Stimulated activated CD4-positive, alpha-beta T cell treated with anti-CD3 and anti-CD28 coated beads, Interleukin-1b, Interleukin-23, amount 100 ng/mL, for 1 hour (primary cell): ENCODE measurements at places on chromosomes 5 and 9.

DNA sequence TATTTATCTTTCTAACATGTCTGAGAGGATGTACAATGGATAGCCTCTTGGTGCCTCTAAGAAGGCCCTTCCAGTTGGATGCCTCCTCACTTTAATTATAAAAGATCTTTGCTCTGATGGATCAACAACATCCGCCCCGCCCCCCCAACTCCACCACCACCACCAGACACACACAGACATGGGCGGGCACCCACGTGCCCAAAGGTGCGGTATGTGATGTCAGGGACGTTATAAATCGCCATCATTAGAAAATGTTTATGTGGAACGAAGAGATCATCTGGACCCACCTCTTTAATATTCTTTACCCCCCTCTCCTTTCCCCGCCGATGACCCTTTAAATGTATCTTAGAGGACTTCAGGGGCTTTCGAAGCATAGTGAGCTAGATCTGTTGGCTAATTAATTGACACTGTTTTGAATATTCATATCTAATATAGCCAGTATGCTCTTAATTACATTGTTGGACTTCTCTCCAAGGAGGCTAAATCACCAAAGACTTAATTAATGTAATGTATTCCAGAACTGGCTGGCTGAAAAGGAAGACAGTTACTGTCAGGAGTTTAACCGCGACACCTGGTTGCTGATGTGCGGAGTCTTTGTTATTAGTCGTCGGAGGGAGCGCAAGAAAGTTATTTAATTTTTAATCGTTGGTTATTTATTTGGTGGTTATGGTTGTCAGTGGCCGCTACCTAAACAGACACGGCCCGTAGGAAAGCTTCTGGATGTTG, 6.1 kb upstream of the FOXB2 start:
- no peak for DNase-seq

DNA sequence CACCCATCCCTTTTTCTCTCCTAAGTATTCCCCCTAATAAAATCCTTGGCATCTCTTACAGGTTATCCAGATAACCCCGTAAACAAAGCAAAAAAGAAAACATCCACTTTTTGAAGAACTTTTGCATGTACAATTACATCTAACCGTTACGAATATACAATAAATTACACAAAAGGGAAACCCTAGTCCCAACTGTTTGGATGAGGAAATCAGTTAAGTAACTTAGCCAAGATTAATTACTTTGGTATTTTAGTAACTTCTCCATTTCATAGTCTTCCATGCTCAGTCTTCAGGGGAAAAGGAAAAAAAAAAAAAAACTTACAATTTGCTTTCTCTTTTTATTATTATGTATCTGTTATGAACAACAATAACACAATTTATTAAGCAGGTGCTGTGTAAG, 212.9 kb downstream of the ACTL7B start:
- DNase-seq = no peak

DNA sequence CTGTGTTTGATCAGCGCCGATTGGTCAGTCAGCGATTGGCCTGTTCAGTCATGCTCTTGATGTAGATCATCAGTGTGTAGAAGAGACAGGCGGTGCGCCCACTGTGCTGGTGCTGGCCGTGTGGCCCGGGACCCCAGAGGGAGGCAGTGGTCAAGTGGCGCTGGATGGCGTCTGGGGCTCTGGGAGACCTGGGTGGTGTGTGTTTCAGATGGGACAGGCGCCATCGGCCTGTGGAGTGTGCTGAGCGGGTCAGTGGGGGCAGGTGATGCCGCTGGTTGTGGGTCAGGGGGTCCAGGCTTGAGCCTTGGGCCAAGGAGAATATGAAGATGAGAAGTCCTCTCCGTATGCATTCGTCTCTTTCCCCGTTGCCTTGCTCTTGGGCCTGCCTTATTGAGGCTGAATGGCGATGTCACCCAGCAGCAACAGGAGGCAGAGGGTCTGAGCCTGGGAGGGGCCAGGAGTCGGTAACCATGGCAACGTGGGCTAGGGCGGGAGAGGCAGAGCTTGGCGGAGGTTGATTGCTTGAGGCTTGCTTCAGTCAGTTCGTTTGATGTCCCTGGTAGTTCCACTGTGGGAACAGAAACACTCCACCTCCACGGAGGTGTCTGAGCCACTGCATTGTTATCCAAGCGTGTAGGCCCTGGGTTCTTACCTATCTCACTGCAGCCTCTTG, 117.8 kb upstream of the CACNA1B start:
- no peak for DNase-seq

DNA sequence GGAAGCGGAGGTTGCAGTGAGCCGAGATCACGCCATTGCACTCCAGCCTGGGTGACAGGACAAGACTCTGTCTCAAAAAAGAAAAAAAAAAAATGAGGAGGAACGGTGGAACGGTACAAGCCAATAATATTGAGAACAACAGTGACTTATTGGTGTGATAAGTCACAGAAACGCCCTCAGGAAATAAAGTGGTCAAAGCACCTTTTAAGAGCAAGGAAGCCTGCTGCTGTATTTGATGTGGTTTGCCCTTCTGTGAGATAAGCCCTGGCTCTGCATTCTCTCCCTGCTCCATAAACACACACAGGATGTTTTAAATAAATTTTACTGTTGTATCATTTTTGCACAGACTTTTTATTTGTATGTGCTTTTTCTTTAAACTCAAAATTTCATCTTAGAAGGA, 269.9 kb upstream of the MSX2 start:
- DNase-seq = no peak

DNA sequence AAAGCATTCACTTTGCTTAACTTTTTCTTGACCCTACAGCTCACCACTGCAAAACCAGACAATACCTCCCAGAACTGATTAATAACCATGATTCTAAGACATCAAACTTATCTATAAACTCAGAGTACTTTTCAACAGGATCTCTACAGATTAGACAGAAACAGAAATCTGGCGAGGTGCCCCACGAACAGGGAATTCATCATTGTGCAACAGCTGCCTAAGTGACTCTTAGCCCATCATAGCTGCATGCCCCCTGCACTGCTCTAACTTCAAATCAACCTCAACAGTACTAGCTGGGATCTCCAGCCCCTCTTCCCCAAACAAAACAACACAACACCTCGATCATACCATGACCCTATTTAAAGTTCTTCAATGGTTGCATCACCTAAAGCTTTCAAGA, 16.1 kb upstream of the COL23A1 start:
- DNase-seq = no peak

DNA sequence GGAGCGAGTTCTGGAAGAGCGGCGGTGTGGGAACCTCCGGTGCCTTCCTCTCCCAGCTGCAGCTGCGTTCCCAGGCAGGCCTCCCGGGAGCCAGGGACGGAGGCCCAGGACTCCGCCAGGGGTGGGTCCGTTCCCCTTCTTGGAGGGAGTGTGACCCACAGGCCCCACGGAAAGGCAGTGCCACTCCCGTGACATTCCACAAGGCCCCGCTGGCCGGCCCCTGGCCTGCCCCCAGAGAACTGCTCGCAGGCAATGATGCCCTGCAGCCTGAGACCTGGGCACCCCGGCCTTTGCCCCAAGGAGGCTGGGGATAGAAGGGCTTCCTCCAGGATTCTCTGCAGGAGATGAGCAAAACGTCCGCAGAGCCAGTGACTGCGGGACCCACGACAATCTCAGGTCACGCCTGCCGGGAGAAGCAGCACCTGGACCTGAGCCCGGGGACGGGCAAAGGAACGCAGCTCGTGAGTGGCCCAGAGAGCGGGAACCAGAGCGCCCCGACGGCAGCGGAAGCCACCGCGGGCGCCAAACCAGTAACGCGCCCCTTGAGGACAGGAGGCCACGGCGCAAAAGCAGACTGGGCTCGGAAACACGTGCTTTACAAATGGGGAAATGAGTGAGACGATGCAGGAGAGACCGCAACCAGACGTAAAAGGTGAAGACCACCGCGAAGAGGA, 9.3 kb downstream of the OBP2B start:
- DNase-seq = no peak

- no peak for DNase-seq
Observed at GRCh38 chr9:95609426-95609825, 92.7 kb upstream of the PTCH1 start.

DNA sequence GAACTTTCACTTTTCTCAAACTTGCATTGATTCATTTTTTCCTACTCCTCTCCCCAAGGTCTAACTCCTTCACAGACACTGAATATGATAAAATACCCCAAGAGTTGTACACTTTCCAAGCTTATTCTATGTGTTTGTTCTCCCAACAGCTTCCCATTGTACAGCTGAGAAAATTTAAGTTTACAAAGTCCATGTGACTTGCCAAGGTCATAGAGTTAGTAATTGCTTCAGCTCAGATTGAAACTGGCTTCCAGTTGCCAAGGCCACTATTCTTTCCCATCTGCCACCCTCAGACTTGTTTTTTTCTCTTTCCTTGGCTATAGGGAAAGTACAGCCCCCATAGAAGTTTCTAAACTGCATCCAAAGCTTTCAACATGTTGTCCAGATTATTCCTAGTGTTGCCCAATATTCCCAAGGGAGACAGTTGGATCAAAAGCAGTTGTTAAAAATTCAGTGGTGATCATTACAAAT, 34.8 kb downstream of the TNFSF8 start:
- no peak for DNase-seq

DNA sequence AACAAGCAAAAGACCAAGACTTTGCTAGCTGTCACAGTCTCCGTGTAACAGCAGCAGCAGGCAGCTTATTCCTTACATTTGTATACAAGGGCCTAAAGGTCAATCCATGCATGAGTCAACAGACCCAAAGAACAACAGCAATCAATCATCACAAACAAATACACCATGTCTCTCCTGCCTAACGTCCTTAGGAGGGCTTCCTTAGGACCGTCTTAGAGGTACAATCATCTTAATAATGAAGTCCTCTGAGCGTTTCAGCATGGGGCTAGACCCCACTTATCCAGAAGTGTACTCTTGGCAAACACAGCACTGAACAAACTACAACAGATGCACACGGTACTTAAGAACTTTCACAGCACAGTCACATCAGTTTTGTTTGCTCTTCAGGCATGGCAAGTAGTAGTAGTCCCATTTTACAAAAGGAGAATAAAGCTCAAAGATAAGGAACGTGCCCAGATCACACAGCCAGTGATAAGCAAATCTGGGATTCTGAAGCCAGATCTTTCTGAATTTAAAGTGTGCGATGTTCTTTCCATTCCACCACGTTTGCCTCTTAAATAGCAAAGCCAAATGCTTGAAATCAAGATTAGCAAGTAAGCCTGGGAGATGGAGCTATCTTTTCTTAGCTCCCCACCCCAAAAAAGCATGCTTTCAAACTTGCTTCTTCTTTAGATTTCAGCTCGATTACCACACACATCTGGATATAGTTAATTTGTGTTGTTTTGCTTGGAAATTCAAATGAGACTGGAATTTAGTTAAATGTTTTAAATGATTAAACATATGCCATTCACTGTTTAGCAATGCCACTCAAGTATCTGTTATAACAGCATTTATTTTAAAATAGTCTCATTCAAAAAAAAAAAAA, 24.2 kb downstream of the PSMB7 start:
- DNase-seq = no peak

- DNase-seq = no peak
Observed at GRCh38 chr9:122065923-122066629, 27.0 kb downstream of the TTLL11 start.

DNA sequence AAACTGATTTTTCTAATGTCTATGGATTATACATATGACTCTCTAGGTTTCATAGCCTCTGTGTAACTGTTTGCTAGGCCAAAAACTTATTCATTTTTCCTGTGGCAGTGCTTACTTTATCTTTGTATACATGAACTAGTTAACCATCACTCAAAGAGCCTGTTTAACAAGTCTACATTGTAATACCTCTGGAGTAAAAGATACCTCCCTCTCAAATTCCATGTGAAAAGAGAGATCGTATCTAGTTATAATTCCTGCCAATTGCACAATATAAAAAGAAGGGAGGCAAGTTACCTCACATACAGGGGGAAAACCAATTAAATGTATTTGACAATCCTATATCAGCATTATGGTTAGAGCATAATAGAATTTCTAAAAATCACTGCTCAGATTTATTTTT, 271.9 kb upstream of the ST8SIA4 start:
- no peak for DNase-seq

DNA sequence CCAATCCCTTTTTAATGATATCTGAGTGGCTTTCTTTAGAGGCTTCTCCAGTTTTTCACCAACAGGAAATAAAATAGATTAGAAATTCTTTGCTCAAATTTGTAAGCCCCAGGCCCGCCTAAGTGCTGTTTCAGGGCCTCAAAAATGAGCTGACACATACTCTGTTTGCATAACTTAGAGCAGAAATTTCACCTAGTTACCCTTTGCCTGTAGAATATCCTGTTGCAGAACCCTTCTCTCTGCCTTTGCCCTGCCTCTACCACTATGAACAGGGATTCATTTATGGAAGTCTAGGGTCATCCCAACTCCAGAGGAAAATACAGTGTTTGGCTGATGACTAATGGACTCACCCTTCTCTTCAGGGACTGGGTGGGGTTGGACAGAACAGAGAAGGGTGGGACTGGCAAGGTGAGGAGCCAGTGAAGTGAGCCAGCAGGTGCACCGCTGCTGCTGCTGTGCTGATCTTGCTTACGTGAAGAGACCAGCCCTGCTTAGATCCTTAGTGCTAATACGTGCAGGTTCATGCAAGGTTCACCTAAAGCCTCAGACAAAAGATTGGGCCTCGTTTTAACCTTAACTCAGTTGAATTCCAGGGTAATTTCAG, 22.8 kb downstream of the OSTF1 start:
- no peak for DNase-seq

GRCh38 chr9:87798261-87798833, 72.4 kb downstream of the CTSL start:
- no peak for DNase-seq

DNA sequence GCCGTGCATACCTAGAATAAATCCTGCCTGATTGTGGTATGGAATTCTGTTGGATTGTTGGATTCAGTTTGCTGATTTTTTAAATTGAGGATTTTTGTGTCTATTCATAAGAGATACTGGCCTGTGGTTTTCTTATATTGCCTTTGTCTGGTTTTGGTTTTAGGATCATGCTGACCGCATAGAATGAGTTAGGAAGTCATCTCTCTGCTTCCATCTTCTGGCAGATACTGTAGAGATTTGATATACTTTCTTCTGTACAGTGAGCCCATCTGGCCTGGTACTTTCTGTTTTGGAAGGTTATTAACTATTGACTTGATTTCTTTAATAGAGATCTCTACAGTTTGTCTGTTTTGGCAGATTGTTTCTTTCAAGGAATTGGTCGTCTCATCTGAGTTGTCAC, 14.7 kb downstream of the CEP72 start:
- DNase-seq = no peak

GRCh38 chr5:149268928-149269557, 2.6 kb upstream of the AFAP1L1 start:
- DNase-seq = no peak

GRCh38 chr5:160473681-160474080, 52.0 kb downstream of the PTTG1 start:
- DNase-seq = no peak

DNA sequence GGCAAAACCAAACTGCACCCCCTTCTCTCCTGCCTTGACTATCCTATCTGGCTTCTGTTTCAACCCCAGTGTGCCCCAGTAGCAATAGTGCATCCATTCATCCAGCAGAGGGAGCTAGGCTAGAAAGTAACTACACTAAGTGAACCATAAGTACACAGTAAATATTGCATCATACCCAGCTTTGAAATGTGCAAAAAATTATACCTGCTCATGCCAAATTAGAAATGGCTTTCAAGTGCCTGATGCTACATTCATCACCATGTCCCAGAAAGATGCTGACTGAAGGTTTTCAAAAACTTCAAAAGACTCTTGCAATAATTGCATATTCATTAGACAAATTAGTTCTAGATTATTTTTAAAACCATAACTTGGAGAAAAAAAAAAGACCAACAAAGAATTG, 153.5 kb downstream of the PRELID2 start:
- no peak for DNase-seq

GRCh38 chr5:135276151-135276550, 122.9 kb downstream of the MACROH2A1 start:
- DNase-seq = no peak

- DNase-seq = no peak
Observed at GRCh38 chr9:84068872-84069271, 88.3 kb downstream of the RMI1 start.
